ENCODE measurements at places on chromosomes 13 and 19.
A peak's percentile ranks its signal among the peaks of the same experiment; 100 is the strongest.

- no peak for DNase-seq
These were observed 4.1 kb downstream of the SPACA6 start for GRCh38 chr19:51697169-51697776.

DNA sequence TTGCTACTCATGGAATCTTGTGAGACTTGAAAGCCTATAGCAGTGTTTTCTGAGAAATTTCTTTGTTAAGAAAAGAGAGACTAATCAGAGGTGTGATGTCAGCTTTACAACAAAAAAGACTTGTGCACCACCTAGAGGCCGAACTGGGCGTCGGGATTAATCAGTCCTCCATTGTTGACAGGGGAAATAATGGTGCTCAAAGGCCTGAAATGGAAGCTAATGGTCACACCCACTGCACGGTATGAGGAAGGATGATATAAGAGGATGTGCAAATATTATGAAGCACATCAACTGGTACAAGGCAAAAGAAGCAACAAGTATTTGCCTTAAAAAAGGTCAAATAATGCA is 480.2 kb upstream of the MIR17HG start:
- DNase-seq: peak; percentile 30

GRCh38 chr13:73844986-73845385 is 289.2 kb downstream of the KLF12 start:
- DNase-seq: no peak

- DNase-seq: no peak
These were observed 19.1 kb upstream of the ARHGEF7 start for GRCh38 chr13:111095911-111096501.

DNA sequence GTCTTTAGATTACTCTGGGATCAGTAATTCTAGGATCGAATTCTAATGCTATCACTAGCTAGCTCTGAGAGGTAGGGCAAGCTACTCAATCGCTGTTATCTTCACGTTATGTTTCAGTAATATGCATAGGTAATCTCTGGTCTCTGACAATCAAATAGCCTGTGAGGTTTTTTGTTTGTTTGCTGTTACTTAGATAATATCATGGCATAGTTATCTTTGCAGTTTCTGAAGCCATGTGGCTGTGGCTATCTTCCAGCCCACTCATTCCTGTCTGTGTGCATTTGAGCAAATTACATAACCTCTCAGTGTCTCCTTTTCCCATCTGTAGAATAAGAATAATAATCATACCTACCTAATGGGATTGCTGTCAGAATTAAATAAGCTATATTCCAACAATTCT is 330.2 kb downstream of the PCDH9 start:
- no peak for DNase-seq

DNA sequence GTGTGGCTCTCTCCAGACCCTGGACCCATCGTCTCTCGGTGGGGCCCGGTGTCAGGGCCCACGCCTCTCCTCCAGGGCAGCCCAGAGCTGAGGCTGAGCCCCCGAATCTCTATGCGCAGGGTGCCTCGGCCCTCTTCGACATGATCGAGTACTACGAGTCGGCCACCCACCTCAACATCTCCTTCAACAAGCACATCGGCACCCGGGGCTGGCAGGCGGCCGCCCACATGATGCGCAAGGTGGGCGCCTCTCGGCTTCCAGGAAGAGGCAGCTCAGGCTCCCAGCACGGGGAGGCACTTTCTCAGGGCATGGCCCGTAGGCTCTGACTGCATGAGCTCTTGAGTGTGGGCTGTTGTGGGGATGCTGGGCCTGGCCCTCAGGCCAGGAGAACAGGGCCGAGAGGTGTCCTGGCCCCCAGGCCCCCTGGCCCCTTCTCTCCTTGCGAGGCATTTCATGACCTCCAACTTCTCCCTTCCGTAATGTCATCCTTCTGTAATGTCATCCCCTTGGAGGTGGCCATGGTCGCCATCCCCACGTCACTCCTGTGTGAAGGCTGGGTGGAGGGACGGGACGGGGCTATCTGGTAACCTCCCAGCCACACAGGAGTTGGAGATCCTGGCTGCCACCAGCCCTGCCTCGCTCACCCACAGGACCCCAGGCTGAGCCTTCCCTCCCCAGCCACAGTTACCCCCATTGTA is 19.4 kb downstream of the NKPD1 start:
- DNase-seq: no peak

- no peak for DNase-seq
These were observed 110.1 kb downstream of the FLT1 start for GRCh38 chr13:28384789-28385188.

GRCh38 chr13:31859571-31859970 is 120.2 kb downstream of the RXFP2 start:
- DNase-seq: no peak

All from HS-27A (cell line).